ENCODE measurements at places on chromosomes 3 and 15. TPM values are rescaled to one million over a fixed set of nuclear protein-coding genes. Genes with fewer than 3 reads are reported as not detected.

GOLGA6C gene
- not detected for total RNA-seq

- peaks cover 30% of the 10 kb centered on the region for H3K4me1 ChIP-seq
- no peak for DNase-seq
- peak overlapping the region; percentile 63 for H3K27ac ChIP-seq
- H3K27me3 ChIP-seq, result no peaks in the 10 kb centered on the region
These were observed 29.5 kb upstream of the ICE2 start for GRCh38 chr15:60508442-60508841.

DNA sequence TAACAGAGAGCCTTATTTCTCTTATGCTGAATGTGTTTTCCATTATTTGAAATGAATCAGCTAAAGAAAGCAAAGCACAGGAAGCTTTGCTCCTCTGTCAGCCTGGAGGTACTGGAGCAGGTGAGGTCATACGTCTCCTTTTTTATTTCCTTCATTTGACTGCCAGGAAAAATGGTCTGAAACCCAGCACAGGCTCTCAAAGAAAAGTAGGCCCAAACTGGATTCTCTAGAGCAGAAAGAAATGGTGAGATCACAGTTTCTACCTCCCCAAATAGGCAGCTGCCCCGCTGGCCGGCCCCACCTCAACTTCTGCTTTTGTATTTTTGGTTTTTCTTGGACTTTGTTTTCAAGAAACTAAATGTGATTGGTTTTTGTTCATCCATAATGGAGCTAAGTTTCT is 95.1 kb downstream of the RPL39L start:
- no peaks in the 10 kb centered on the region for H3K36me3 ChIP-seq
- peak overlapping the region; percentile 9 for H3K27ac ChIP-seq
- H3K27me3 ChIP-seq, result no peaks in the 10 kb centered on the region

- H3K4me1 ChIP-seq, result peaks cover 36% of the 10 kb centered on the region
- peak; percentile 35 for DNase-seq
- H3K27me3 ChIP-seq, result no peaks in the 10 kb centered on the region
- H3K36me3 ChIP-seq, result peaks cover 5% of the 10 kb centered on the region
These were observed at the start of gene ARMC8 for GRCh38 chr3:138187296-138188012. TSS of gene ARMC8 (plus strand) at chr3:138187301. CDS start at chr3:138187555, 254 bp downstream.

DNA sequence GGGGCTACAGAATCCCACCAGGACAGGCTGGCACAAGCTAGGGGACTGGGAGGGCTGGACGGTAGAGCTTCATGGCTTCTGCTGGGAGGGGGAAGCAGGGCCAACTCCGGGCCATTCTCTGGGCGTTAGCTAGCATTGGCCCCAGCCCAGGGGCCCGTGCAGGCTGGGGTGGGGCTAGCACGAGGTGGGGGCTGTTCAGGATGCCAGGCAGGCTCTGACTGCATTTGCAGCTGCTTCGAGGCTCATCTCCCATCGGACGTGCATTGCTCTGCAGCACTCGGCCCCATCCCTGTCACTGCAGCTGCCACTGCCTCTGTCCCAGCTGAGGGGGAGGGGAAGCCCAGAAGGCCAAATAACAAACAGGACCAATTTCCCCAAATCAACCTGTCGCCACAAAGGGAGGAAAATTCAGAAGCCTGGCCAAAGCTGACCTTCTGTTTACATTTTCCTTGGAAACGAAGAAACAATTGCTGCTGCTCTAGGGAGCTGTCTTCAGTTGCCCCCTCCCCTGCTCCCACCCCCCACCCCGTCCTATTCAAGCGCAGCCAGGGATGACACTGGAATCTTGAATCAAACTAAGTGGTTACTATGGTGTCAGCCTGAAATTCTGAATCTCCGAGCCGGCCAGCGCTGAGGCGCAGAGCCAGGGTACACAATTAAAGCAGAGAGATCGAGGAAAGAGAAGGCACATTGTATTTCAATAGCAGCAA is 138.8 kb upstream of the PRR20G start:
- H3K4me3 ChIP-seq, result no peak overlapping the region
- no peak overlapping the region for H3K27ac ChIP-seq
- DNase-seq, result no peak
- peaks cover 24% of the 10 kb centered on the region for H3K27me3 ChIP-seq

PCSK6 gene
- 16.2 TPM for total RNA-seq

GABRR3 gene
- total RNA-seq, result not detected

CCDC33 gene
- total RNA-seq, result not detected

GATM gene
- 92.1 TPM for total RNA-seq

C3orf20 gene
- 0.46 TPM for total RNA-seq

DNA sequence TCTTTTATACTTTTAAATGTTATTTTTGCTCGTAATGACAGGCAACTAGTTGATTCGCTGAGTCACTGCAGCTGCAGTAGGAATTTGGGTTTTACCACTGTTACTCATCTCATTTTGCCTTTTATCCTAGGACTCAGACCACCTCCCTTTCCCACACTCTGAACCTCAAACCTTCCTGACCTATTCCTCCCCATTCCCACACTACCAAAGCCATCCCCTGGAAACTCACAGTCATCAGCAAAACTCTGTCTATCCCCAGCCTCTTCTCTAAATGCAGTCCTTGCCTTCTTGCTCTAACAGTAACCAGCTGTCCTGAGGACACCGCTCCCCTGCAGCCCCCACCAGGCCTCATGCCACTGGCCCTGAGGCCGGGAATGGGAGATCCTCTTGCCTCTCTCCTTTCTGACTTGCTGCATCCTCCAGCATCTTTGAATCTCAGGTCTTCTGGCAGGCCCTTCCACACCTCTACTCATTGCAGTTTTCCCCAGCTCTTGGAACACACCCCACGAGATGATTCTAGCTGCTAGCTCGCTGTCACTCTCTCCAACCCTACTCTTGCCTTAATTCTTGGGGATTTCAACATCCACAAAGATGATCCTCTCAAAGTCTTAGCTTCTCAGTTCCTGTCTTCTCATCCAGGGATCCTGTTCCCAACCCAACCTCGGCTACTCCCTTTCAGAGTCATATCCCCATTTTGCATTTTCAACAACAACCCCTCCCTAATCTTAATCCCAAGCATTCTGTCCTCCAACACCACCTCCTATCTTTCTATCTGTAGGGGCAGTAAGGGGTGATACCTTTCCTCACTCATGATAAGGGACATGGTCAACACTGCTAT is 55.9 kb upstream of the C3orf80 start:
- H3K27me3 ChIP-seq, result no peaks in the 10 kb centered on the region
- H3K36me3 ChIP-seq, result no peaks in the 10 kb centered on the region
- H3K4me3 ChIP-seq, result no peak overlapping the region
- H3K27ac ChIP-seq, result no peak overlapping the region
- no peaks in the 10 kb centered on the region for H3K4me1 ChIP-seq

GRCh38 chr3:78963771-78964170 is 804.0 kb downstream of the ROBO1 start:
- no peak overlapping the region for H3K27ac ChIP-seq
- no peak overlapping the region for H3K4me3 ChIP-seq
- H3K4me1 ChIP-seq, result no peaks in the 10 kb centered on the region
- no peaks in the 10 kb centered on the region for H3K36me3 ChIP-seq

DNA sequence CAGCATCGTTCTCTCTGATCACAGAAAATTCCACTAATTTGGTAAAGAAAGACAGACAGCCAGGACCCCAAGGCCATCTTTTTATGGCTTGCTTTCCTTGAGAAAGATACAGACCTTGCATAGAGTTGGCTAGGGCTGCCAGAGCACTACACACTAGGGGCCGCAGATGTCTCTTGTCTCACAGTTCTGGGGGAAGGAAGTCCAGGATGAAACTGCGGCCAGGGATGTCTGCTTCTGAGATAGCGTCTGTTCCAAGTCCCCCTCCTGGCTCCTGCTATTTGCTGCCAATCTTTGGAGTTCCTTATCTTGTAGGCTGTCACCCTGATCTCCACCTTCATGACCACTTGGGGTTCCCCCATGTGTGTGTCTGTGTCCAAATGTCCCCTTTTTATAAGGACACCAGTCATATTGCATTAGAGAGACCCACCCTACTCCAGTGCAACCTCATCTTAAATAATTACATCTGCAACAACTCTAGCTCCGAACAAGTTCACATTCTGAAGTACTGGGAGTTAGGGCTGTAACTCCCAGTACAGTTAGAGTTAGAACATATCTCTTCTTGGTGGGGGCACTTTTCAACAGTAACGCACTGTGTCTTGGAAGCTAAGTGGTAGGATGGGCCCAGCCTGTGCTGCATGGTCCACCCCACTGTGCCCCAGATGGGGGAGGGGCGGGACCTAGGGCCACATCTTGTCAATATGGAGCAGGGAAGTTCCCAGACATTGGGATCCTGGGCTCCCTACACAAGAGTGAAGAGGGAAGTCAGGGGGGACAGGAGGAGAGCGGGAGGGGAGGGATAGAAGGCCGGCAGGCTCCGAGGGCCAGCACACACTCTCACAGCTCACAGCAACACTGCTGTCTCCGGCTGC is 42.2 kb downstream of the KLF15 start:
- H3K4me3 ChIP-seq, result no peak overlapping the region
- H3K27me3 ChIP-seq, result no peaks in the 10 kb centered on the region
- no peaks in the 10 kb centered on the region for H3K36me3 ChIP-seq
- DNase-seq, result no peak

DNA sequence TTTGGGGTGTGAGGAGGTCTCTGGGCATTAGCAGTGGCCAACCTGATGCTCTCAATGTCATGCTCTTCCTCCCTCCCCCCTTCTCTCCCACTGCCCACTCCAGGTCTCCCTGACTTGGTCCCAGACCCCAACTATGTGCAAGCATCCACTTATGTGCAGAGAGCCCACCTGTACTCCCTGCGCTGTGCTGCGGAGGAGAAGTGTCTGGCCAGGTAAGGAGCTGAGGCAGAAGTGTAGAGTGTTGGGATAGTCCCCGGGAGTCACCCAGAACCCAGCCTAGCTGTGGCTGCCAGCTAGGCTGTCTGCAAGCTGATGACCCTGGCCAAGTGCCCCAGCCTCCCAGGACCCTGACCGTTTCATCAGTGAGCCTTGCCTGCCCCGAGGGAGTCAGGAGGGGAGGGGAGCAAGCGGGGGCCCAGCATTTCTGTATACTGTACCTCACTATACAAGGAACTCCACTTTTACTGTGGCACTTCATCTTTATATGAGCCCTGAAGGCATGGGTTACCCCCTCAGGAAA is 16.5 kb downstream of the LOXL1 start:
- H3K4me1 ChIP-seq, result no peaks in the 10 kb centered on the region
- H3K27me3 ChIP-seq, result no peaks in the 10 kb centered on the region
- H3K4me3 ChIP-seq, result no peak overlapping the region
- H3K27ac ChIP-seq, result no peak overlapping the region
- DNase-seq, result no peak

LRTM1 gene
- total RNA-seq, result not detected

GRCh38 chr3:32442766-32443165 is 51.1 kb downstream of the CMTM7 start:
- no peak for DNase-seq
- H3K27me3 ChIP-seq, result no peaks in the 10 kb centered on the region
- H3K4me3 ChIP-seq, result no peak overlapping the region
- H3K27ac ChIP-seq, result no peak overlapping the region
- H3K4me1 ChIP-seq, result no peaks in the 10 kb centered on the region
- no peaks in the 10 kb centered on the region for H3K36me3 ChIP-seq

ARPP21 gene
- total RNA-seq, result 58.7 TPM

DNA sequence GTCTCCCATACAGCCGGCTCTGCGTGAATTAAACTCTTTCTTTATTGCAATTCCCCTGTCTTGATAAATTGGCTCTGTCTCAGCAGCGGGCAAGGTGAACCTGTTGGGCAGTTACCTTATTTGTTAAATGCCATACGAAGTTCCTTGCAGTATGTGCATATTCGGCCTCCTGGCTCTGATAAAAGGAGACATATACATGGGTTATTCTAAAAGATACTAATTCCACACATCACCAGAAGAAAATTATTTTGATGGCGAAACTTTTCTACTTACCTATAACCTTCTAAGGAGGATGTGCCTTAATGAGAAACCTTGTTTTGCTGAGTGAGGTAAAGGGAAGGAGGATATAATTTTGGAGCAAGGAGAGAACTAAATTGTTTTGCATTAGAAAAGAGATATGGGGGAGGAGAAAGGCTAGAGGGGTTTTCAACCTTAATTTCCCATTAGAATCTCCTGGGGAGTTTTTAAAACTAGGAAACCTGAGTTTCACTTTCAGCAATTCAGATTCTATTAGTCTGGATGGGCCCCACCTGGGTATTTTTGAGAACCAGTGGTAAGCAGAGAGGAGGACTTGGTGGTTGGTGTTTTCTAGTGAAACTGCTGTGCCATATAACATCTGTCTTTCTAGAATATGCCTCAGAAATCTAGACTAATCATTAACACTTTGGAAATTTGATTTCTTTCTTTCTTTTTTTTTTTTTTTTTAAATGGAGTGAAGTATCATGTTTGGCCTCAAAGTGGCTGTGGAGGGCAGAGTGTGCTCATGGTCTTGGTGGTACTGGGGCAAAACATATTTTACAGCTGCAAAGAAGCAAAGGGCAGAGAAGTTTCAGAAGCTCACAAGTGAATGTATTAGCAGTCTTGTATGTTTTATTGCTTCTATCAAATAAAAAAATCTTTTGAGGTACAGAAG is 23.0 kb downstream of the NANOGP8 start:
- H3K27ac ChIP-seq, result no peak overlapping the region
- H3K4me3 ChIP-seq, result no peak overlapping the region
- H3K4me1 ChIP-seq, result no peaks in the 10 kb centered on the region
- no peaks in the 10 kb centered on the region for H3K27me3 ChIP-seq
- no peaks in the 10 kb centered on the region for H3K36me3 ChIP-seq

TMEM158 gene
- 0.51 TPM for total RNA-seq

MB21D2 gene
- 2.2 TPM for total RNA-seq

DNA sequence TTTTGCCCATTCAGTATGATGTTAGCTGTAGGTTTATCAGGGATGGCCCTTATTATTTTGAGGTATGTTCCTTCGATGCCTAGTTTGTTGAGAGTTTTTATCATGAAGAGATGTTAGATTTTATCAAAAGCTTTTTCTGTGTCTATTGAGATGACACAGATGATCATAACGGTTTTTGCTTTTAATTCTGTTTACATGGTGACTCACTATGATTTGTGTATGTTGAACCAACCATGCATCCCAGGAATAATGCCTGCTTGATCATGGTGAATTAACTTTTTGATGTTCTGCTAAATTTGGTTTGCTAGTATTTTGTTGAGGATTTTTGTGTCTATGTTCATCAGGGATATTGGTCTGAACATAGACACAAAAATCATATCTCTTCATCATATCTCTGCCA is 8.3 kb downstream of the GPR156 start:
- no peaks in the 10 kb centered on the region for H3K36me3 ChIP-seq
- no peak for DNase-seq
- H3K4me1 ChIP-seq, result peaks cover 15% of the 10 kb centered on the region
- no peak overlapping the region for H3K4me3 ChIP-seq

- DNase-seq, result no peak
- no peaks in the 10 kb centered on the region for H3K27me3 ChIP-seq
- H3K36me3 ChIP-seq, result no peaks in the 10 kb centered on the region
- peaks cover 77% of the 10 kb centered on the region for H3K4me1 ChIP-seq
- peak overlapping the region; percentile 95 for H3K27ac ChIP-seq
These were observed 11.6 kb downstream of the NR1D2 start for GRCh38 chr3:23956701-23957100.

GRCh38 chr3:21405671-21406667 is 345.0 kb downstream of the ZNF385D start:
- DNase-seq, result no peak
- H3K36me3 ChIP-seq, result no peaks in the 10 kb centered on the region

- H3K27me3 ChIP-seq, result no peaks in the 10 kb centered on the region
- no peak overlapping the region for H3K4me3 ChIP-seq
- no peak for DNase-seq
These were observed 37.8 kb downstream of the DLG1 start for GRCh38 chr3:197260491-197261163.

GRCh38 chr15:79418693-79419279 is 13.3 kb upstream of the MINAR1 start:
- no peak for DNase-seq
- no peaks in the 10 kb centered on the region for H3K4me1 ChIP-seq
- no peak overlapping the region for H3K4me3 ChIP-seq
- H3K27ac ChIP-seq, result no peak overlapping the region
- H3K27me3 ChIP-seq, result no peaks in the 10 kb centered on the region

GRCh38 chr15:88663141-88663621 is 24.4 kb downstream of the ISG20 start:
- H3K27ac ChIP-seq, result no peak overlapping the region
- no peak for DNase-seq
- H3K4me3 ChIP-seq, result no peak overlapping the region
- H3K36me3 ChIP-seq, result no peaks in the 10 kb centered on the region

Data from gastrocnemius medialis (tissue), 4 donors.